Caki2 (cell line): ENCODE measurements at places on chromosomes 5 and 9.
A peak's percentile ranks its signal among the peaks of the same experiment; 100 is the strongest.

DNA sequence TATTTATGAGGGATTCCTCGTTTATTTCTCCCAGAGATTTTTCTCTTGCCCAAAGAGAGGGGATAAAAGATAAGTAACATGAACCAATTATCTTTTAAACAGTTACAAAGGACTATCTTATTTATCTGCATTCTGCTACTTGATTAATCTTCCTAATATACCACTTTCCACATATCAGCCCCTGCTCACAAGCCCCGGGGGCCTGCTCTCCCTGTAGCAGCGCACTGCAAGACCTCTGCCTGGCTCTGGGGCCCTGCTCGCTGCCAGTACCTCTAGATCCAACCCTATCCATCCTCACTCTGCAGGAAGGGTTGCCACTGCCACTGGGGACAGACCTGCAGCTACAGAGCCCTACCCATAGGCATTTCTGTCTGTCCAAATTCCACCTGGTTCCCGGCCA, 75.3 kb downstream of the MED27 start:
- DNase-seq = no peak

DNA sequence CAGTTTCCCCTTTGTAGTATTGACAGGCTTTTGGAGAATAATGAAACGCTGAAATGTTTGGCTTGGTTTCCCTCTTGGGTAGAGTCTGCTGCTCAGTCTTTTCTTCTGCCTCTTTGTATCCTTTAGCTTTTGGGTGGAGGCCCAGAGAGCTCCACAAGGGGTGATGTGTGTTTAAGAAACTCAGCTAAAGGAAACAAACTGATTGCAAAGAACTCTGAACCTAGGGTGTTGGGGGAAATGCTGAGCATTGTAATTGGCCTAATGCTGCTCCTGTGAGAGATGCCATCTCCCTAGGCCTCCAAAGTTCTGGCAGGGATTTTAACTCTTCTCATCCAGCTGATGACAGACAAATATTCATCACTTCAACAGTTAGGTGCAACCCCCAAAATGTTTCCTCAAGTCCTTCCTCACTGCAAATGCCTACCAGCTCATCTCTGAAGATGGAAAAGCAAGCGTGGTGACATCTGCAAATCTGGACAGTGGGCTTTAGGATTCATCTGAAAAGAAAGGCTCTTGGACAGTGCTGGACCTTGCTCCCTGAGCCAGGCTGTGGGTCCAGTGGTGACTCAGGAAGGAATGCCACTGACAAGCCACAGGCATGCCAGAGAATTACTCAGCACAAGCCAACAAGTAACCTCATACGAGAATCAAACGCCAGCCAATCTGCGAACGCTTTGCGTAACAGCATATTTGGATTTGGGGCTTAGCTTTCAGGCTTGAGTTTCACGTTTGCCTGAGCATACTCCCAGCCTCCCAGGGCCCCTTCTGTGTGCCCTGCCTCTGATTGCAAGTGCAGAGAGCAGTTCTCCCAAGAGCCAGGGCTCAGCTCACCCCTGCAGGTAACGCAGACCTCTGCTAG, 30.5 kb upstream of the ZSWIM6 start:
- peak; percentile 94 for DNase-seq

DNA sequence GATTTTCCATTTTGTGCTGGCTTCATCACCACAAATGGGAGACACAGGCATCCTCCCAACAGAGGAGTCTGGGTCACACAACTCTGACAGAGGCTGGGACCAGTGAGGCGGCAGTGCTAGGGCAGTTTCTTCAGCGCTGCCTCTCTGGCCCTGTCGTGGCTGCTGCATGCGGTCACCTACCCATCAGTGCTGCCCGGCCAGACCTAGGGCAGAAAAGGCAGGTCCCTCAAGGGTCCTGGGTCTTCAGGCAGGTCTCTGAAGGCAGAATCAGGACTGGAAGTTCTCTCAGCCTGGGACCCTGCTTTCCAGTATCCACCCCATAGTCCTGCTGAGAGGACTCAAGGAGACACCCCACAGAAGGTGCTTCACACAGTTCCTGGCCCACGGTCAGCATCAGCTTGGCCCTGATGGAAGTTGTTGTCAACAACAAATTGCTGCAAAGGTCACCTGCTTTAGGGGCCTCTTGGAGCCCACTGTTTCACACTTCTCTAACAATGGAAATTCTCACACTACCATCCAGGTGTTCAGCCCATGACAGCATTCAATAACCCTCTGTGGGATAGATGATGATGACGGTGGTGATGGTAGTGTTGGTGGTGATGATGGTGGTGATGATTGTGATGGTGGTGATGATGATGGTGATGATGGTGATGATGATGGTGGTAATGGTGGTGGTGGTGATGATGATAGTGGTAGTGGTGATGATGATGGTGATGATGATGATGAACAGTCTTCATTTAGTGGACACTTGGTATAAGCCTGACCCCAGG, 146.4 kb upstream of the PPP1R26 start:
- DNase-seq = no peak

- no peak for DNase-seq
Observed at GRCh38 chr5:98341038-98342032, 432.1 kb upstream of the RGMB start.
